ENCODE measurements at places on chromosomes 13 and 19. TPM values are rescaled to one million over a fixed set of nuclear protein-coding genes. Genes with fewer than 3 reads are reported as not detected.

ZNF99 gene
- total RNA-seq = not detected

FAAP24 gene
- 2.4 TPM for total RNA-seq

RFXAP gene
- total RNA-seq = 8.3 TPM

NOVA2 gene
- 2.3 TPM for total RNA-seq

ODAD3 gene
- 0.17 TPM for total RNA-seq

KIR2DL4 gene
- not detected for total RNA-seq

MYPOP gene
- total RNA-seq = 1.7 TPM

VSIG10L gene
- 0.65 TPM for total RNA-seq

SGCG gene
- total RNA-seq = 0.82 TPM

MBD3L3 gene
- total RNA-seq = not detected

SIGLEC12 gene
- total RNA-seq = not detected

TFDP1 gene
- total RNA-seq = 59.5 TPM

PRR20E gene
- total RNA-seq = not detected

BCAM gene
- total RNA-seq = 28.2 TPM

FGF22 gene
- 2.2 TPM for total RNA-seq

ERCC1 gene
- 85.2 TPM for total RNA-seq

MISP gene
- not detected for total RNA-seq

KLK14 gene
- not detected for total RNA-seq

IRGC gene
- total RNA-seq = not detected

IGSF23 gene
- not detected for total RNA-seq

STOML3 gene
- not detected for total RNA-seq
